ENCODE measurements at places on chromosomes 2 and 18. TPM values are rescaled to one million over a fixed set of nuclear protein-coding genes. Genes with fewer than 3 reads are reported as not detected.
A peak's percentile ranks its signal among the peaks of the same experiment; 100 is the strongest.

GRCh38 chr2:191036363-191036762 lies 22.4 kb upstream of the STAT1 start:
- DNase-seq: no peak

- peak; percentile 39 for DNase-seq
Measured at GRCh38 chr2:176071330-176072291, 12.2 kb downstream of the EVX2 start.

DNA sequence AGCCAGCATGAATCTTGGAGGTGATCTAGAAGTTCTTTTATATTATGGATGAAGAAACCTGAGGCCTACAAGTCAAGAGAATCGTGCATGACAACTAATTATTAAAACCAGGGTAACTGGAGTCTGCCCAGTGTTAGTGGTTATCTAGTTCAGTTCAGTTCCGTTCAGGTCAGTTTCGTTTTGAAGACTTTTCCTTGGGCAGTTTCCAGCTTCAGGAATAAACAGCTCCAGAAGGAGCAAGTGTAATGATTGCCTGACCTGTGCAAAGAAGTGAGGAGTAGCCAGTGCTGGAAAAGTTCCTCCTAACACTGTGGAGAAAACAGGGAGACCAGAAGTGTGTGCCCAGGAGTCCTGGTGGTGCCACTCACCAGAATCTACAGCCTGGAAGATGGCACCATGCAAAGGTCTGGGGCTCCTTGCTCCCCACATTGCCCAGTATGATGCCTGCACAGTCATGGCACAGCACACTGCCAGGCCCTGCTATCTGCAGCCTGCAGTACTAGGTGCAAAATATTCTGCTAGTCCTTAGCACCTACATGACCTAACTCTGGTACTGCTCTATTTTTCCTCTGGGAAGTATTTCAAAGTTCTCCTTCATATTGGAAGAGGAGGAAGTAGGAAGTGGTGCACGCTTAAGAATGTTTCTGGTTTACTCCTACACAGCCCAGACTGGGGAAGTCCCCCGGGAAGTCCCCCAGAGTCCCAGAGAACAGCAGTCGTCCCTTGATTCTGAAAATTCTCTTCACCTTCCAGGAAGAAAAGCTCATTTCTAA lies 65.8 kb downstream of the SUMO1 start:
- DNase-seq: no peak

GRCh38 chr2:48043131-48043700 lies 136.9 kb upstream of the FBXO11 start:
- DNase-seq: no peak

DNA sequence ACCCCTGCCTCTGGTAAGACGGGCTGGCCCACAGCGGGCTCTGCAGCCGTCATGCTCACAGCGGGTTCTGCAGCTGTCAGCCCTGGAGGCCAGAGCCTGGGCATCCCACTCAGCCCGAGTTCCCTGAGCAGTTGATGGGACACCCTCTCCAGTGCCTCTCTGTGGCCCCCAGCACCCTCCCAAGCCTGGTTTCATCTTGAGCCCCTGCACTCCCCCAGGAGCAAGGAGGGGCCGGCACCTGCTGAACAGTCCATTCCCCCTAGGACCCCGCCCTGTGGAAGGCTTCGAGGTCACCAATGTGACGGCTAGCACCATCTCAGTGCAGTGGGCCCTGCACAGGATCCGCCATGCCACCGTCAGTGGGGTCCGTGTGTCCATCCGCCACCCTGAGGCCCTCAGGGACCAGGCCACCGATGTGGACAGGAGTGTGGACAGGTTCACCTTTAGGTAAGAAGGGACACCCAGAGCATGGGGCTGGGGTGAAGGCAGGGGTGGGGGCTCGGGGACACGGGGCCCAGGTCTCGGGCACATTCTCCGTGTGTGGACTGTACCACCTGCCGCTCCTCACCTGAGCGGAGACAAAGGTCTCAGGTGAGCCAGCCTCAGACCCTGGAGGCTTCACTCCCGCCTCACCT lies 34.5 kb downstream of the MTERF4 start:
- no peak for DNase-seq

GRCh38 chr18:49476664-49477411 lies 10.2 kb downstream of the C18orf32 start:
- peak; percentile 4 for DNase-seq

GRCh38 chr2:37633234-37633633 lies 38.2 kb downstream of the CDC42EP3 start:
- DNase-seq: no peak

DNA sequence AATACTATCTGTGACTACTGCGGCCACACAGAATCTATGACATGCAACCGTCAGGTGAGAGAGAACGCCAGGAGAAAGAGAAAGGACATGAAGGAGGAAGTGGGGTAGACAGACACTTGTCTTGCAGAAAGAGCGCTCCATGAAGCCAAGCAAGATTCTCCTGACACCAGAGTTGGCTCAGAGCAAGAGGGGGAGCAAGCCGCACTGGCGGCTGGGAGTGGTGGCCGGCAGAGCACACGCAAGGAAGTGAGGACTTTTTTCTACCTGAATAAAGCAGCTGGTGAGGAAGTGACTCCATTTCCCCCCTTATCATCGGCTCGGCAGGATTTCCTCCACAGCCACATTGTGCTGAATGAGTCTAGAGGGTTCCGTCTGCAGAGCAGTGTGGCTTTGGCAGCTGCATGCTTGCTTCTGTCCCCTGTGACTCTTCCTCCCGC lies 181.6 kb downstream of the BCL2 start:
- no peak for DNase-seq

DNA sequence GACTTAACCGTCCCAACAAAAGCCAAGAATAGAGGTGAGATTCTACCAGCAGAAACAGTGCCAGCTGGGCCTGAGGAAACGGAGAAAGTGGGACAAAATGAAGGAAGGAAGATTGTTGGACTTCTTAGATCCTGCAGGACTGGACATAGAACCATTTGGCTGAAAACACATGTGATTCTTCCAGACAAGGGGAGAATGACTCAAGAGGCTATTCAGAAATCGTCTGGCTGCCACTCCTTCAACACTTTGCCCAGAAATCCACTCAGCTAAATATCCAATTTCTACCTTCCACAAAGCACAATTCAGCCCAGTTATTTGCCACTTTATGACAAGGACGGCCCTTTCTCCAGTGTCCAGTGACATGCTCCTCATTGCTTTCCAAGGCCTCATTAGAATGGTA lies 61.6 kb downstream of the SNORC start:
- DNase-seq: no peak

GRCh38 chr18:31386741-31387140 lies 10.2 kb downstream of the DSG4 start:
- no peak for DNase-seq

DNA sequence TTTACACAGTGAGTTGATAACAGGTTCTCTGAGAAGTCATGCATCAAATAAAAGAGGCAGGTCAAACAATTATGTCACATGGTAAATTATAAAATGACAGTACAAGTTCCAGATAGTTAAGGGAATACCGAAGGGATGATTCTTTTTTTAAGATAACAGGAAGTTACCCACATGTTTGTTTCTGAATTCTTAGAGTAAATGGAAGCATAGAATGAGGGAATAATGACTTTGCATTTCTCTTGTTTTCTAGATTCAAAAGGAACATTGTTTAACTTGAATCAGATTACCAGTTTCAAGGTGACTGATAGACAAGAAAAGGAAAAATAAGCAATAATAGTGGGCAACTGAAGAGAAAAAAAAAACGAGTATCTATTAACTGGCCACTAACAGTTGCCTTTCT lies 124.5 kb downstream of the MIB1 start:
- DNase-seq: no peak

DNA sequence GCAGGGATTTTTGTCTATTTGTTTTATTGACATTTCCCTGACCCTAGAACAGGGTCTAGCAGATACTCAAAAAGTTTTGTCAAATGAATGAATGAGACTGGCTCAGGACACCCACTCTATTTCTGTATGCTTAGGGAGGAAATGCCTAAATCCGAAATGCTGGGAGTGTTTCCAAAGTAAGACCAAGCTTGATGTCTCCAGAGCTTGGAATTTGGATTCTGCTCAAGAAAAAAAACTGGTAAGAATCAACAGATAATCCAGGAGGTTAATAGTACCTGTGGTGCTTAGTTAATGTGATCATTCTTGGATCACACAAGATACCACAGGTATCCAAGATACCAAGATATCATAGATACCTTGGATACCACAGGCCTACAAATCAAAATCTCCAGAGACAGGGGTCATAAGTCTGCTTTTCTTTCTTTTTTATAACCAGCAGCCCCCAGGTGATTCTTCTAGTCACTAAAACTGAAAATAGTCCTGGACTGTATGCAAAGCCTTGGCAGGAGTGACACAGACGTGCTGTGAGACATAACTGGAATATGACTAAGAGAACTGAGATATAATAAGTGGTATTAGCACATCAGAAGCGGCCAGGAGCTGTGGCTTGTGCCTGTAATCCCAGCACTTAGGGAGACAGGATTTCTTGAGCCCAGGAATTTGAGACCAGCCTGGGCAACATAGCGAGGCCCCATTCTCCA lies 39.9 kb upstream of the SP3 start:
- DNase-seq: no peak

- peak; percentile 4 for DNase-seq
Measured at GRCh38 chr2:119068154-119068725, 90.3 kb downstream of the C1QL2 start.

DNA sequence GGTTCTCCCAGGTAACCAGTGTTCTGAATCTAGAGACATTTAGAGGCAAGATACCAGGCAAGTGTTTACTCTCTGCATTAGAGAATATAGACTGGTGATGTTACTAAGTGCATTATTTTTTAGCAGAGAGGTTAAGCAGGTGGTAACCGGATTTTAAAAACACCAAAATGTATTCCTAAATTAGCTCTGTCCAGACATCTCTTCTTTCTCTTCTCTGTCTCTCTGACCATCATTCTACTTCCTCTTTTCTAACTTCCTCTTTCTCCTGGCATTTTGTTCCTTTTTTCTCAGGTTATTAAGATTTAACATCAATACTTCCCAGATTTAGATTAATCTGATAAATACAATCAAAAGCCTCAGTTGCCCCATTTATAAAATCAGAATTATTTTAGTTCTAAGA lies 31.7 kb upstream of the DYNC1I2 start:
- no peak for DNase-seq

DNA sequence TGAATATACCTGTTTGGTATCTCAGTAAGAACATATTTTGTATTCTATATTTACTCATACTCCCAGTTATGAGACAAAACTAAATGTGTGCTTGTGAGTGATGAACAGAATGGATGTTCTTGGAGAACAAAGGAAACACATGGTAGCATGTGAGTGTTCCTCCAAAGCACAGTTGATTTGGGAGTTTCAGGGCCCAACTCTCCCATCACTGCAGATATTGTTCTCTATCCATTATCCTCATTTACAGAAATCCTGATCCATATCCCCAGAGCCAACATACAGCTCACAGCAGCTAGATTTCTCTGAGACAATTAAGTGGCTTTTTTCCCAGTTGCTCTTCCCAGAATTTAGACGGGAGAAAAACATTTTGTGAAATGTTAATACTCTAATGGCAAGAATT lies 75.6 kb upstream of the MAPRE2 start:
- no peak for DNase-seq

DNA sequence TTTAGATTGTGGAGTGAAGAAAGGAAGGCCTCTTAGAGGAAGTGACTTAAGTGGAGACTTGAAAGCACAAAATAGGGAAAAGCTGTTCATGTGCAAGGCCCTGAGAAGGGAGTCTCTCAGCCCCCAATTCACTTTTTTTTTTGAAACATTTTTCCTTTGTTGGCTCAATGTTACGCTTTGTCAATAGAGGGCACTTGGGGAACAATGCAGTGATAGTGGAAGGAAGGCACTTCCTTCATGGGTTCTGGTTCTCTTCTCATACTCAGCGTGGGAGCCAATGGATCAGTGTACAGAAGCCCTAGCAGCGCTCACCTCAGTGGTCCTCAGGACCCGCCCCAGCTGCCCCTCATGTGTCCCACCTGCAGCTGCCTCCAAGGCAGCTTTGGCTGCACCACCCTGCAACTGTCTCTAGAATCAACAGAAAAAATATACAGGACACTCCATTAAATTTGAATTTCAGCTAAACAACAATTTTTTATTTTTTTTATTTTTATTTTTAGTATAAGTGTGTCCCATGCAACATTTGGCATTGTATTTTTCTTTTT lies 8.6 kb upstream of the C2orf42 start:
- DNase-seq: no peak

DNA sequence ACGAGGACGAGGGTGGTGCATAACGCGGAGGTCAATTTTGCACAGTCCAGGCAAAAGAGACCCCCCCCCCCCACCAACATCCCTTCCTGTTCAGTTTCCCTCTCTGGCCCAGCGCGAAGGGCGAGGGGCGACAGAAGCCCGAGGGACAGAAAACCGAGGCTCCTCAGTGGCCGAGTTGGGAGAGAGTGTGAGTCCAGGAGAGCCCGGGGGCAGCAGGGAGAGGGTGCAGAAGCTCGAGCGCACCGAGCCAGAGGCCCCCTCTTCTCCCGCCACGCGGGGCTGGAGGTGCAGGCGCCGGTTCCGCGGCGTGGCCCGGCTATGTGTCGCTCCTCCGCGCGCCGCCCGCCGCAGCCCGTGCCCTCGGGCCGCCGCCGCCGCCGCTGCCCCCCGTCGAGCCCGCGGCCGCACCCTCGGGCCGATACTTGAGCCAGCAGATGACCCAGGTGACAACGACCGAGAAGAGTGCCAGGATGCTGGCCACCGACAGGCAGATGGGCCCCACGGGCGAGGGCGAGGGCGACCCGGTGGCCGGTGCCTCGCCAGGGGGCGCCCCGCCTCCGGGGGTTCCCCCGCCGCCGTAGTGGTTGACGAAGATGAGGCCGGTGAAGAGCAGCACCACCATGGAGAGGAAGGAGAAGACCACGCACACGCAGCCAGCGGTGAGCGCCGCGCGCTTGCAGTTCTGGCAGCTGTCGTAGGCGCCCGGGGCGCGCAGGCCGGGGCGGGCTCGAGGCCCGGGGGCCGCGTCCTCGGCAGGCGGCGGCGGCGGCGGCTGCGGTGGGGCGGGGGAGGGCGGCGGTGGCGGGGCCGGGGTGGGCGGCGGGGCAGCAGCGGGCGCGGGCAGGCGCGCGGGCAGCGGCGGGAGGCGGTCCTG lies 20.2 kb upstream of the PAX3 start:
- DNase-seq: peak; percentile 54

GRCh38 chr2:10659898-10660568 lies 29.7 kb downstream of the NOL10 start:
- DNase-seq: peak; percentile 63

GRCh38 chr2:219314804-219315468 lies 5.7 kb upstream of the PTPRN start:
- no peak for DNase-seq

DNA sequence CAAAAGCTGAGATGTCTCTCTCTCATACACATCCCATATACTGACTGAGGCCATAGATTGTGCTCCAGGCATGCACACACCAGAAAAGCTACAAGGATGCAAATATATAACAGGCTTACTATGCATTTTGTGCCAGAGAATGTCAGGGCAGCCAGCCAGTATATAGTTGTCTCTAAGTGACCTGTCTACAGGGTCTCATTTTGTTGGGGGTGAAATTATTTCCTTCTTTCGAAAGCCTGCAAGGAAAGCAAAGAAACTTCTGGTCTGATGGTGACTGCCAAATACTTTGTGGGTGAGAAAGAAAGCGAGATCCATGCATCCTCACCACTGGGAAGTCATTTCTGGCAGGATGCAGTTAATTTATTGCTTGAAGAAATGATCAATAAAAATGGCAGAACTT lies 70.2 kb downstream of the CDCA7 start:
- DNase-seq: no peak

TMEM37 gene
- 8.8 TPM for total RNA-seq

HOXD11 gene
- total RNA-seq: not detected

DNER gene
- 8.8 TPM for total RNA-seq

CLEC4F gene
- total RNA-seq: not detected

SFXN5 gene
- total RNA-seq: 26.3 TPM

MC2R gene
- total RNA-seq: not detected

FOXD4L1 gene
- total RNA-seq: not detected

Measured in GM23338 (cell line).